ENCODE measurements at places on chromosomes 4 and X.

- no peak for DNase-seq
These were observed at the start of gene TLR2 for GRCh38 chr4:153684182-153684970. Gene TLR2, plus strand, starts transcription at chr4:153684280. Its CDS starts 18,628 bp downstream, at chr4:153702908.

DNA sequence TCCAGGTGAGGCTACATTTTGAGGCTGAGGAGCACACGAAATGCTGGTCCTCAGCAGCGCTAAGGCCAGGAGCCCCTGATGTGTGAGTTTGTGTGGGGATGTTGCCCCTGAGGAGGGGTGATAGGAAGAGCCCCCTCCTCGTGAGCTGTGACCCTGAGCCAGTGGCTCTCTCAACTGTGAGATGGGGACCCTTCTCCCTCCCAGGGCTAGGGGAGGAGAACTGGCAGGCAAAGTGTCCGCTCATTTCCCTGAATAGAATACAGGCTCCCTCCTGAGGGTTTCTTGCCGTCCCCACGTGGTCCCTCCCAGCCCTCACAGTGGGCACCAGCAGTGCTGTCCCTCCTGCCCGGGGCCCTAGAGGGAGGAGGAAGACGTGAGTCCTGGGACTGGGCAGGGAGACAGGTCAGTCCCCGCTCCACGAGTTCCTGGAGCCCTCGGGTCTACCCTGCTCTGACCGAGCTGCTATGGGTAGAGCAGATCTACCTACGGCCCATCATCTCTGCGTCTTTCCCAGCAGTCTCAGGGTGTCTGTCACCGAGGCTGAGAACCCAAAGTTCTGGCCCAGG, 21.0 kb upstream of the TBC1D14 start:
- DNase-seq: no peak

DNA sequence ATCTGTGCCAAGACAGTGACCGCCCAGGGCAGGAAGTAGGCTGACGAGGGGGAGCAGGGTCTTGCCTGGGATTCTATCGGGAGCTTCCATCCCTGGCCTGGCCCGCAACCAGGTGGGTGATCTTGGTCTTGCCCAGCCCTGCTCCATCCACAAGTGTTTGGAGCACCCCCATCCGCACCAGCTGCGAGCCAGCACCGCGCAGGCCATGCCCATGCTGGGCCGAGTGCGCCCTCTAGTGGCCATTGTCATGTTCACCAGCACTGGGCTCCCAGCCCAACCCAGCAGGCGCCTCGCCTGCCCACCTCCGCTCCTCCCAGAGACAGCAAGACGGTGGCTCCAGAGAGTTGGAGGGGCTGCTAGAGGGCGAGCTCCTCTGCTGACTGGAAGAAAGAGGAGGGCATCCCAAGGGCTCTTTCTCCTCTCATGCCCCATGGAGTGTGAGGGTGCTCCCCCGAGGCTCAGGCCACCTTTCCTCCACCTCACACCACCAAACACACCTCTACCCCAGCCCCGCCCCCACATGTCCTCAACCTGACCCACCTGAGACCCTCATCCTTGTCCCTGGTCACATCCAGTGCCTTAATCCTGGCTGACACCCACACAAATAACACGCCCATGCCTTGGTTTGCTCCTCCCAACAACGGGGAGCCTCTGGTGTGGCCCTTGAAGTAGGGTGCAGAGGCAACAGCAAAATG, 9.8 kb upstream of the ATP2B3 start:
- DNase-seq: no peak

DNA sequence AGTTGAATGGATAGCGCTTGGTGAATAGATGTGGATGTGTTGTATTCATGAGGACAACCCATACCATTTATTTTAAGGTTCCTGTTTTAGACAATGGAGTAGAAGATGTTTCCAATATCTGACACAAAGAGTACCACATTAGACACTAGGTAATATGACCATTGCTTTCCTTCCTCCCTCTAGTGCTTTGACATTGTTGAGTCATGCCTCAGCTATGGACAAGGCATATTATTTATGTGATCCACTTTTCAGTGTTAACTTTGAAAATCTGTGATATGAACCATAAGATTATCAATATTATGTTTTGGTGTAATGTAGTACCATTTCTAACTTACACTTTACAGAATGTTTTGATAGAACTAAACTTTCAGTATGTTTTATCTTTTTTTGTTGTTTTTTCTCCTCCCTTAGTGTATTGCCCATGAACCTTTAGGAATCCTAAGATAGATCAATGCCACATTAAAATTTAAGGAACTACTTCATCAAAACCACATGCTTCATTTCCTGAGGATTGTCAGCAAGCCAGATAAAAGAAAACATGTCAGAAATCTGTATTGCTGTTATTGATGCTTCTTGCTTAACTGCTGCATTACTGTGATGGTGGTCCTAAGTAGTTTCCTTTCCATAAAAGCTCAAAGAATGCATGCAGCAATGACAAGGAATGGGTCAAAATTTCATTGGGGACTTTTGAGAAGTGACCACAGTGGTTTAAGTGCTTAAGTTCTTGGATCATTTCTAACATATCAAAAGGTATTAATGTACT, 105.0 kb downstream of the PCDH7 start:
- no peak for DNase-seq

GRCh38 chr4:82983444-82983843, 27.2 kb downstream of the LIN54 start:
- no peak for DNase-seq

- DNase-seq: no peak
These were observed 62.9 kb downstream of the ANAPC4 start for GRCh38 chr4:25439918-25440477.

DNA sequence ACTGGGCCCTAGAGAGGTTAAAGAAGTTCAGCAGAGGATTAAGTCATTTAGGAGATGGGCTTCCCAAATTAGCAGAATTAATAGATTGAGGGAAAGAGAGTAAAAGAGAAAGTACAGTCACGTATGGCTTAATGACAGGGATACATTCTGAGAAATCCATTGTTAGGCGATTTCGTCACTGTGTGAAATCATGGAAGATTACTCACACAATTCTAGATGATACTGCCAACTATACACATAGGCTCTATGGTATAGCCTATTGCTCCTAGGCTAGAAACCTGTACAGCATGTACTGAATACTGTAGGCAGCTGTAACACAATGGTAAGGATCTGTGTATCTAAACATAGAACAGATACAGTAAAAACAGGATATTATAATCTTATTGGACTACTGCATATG, 180.6 kb downstream of the RNF150 start:
- DNase-seq: no peak

DNA sequence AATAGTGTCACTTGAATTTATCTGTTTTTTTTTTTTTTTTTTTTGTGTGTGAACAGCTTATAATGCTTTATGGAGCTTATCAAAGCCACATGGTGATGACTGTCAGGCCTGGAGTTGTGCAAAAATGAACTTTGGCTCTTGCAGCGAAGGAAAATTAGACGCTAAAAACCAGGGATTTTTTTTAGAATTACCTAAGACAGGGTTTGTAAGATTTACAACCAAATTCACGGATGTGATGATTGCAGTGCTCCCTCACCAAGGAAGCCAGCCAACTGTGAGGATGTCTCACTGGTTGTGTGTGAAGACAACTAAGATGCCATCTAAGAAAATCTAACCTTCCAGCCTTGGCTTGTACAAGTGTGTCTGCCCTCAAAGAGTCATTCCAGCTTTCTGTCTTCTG, 127.1 kb upstream of the SLC4A4 start:
- DNase-seq: no peak

GRCh38 chr4:146371812-146372211, 149.9 kb downstream of the SLC10A7 start:
- DNase-seq: no peak

DNA sequence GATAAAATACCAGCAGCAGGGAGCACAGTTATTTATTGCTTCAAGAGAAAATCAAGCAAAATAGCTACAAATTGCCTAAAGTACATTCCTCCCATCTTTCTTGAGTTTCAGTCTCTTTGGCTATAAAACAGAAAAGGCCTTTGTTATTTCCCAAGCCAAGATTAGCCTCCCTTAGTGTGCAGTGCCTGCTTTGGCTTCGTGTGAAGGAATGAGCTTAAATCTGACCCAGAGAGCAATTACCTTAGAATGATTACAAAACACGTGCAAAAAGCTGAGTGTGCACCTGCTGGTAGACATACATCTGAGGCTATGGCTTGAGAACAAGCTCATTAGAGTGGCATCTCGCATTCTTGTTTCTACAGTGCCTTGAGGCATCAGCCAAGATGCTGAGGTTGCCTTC, 250.8 kb downstream of the C4orf33 start:
- no peak for DNase-seq

- no peak for DNase-seq
These were observed 146.8 kb downstream of the DCTD start for GRCh38 chr4:182770259-182770995.

DNA sequence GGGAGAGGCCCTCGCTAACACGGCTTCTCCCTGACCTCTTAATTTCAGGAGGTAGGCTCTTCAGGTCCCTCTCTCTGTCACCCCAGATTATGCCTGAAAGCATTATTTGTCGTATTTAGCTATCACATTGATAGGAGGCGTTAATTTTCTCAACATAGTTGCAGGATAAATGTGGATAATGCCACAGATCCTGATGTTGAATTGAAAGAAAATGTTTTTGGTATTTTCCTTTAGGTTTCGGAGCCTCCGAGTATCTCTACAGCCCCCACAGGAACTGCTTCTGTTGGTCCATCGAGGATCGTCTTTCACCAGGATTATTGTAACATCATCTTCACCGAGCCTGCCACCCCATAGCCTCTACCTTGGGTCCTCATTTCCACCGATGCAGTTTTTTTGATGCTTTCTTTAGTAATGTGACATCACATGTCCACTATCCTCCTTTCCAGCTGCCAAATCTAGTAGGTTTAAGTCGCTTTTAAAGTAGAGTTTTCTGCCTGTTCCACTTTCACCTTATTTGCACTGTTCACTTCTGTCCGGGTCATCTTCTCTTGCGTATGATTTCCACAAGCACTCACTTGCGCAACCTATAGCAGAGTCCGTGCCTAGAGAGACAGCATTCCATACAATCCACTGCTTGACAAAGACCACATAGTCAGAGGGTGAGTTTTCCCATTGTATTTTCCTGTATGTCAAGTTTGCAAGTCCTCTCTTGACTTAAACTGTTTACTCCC, 665 bp downstream of the TIGD2 start:
- DNase-seq: peak; percentile 68

GRCh38 chr4:47667552-47667951, 170.3 kb downstream of the CORIN start:
- no peak for DNase-seq

DNA sequence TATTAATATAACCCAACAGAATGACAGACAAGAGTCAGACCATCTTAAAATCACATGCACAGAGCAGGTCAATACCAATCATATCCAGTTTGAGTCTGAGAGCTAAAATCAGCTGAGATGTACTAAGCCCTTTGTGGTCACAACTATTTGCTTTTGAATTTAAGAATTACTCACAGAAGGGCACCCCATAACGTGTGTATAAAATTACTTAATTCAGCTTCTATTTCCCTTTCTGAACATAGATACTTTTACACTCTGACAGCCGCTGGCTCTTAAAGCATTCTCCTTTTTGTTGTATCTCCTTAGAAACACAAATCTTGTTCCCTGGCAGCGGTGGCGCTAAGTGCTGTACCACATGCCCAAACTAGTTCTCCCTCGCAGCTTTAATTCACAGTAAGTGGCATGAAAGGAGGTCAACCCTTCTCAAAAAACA, 14.8 kb upstream of the PPARGC1A start:
- no peak for DNase-seq

GRCh38 chr4:185730387-185730786, 81.6 kb downstream of the SORBS2 start:
- no peak for DNase-seq

DNA sequence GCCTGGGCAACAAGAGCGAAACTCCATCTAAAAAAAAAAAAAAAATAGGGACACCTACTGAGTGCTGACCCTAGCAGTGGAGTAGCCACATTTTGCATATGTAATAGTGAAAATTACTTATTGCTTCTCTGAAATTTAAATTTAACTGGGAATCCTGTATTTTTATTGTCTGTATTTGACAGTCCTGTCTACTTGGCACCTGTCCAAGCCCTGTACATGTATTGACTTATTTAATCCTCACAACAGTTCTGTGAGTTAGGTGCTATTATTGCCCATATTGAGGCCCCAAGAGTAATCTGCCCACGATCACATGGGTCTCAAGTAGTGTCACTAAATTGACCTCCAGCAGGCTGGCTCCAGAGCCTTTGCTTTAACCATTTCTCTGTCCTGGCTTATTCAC, 81.6 kb downstream of the WDR19 start:
- DNase-seq: no peak

GRCh38 chrX:45668686-45669443, 468.2 kb upstream of the DIPK2B start:
- DNase-seq: no peak

DNA sequence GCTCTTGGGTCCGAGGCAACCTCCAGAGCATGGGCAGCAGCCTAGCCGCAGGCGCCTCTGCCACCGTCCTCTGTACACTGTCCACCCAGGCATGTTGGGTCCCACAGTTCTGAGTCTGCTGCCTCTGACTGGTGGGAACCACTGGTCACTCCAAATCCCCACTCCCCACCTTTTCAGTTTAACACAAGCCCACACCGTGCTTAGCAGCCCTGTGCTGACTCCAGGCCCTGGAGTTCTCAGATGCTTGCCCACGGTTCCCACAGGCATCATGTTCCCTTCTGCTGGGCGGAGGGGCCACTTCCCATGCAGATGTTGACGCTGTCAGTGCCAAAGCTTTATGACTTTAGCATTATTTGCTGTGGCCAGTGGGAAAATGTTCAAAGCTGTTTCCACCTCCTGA, 104.5 kb downstream of the SCD5 start:
- no peak for DNase-seq

GRCh38 chr4:7876201-7876875, 63.3 kb downstream of the AFAP1 start:
- no peak for DNase-seq

GRCh38 chr4:87657525-87657924, 7.4 kb downstream of the DMP1 start:
- DNase-seq: peak; percentile 79

GRCh38 chr4:78552389-78553042, 946 bp downstream of the ANXA3 start:
- DNase-seq: peak; percentile 84

DNA sequence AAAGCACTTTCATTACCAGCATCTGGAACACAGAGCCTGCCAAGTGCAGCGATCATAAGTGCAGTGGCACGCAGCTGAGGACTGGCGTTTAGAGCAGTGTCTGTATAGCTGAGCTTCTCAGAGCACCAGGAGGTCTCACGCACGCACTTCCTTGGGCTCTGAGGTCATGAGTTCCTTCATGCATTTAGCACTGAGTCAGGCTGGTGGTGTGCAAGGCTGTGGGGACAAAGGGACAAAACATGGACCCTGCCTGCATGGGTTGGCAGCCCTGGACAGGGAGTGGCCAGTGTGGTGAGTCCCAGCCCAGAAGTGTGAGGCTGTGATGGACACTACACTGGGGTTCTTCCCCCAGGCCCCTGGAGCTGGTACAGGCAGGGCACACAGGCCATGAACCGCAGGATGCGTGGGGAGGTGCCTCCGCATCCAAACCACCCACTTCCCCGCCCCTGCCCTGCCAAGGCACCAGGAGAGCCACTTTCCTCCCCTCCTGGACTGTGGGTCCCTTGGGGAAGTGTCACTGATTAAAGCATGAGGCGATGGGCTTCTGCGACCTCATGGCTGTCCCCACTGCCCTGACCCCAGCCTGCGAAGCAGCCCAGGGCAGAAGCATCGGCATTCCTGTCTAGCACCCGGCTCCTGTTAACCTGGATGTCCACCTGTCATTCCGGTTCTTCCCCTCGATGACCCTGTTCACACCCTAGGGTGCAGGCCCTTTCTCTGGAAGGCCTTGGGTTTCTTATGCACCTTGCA, 37.2 kb upstream of the GPR78 start:
- DNase-seq: no peak

- DNase-seq: no peak
These were observed 34.4 kb upstream of the ANXA3 start for GRCh38 chr4:78517050-78517652.
